Hippocampal formation (tissue), 2 donors: ENCODE measurements at places on chromosomes 12 and 14.
A peak's percentile ranks its signal among the peaks of the same experiment; 100 is the strongest.

GRCh38 chr12:38809832-38810231 lies 95.6 kb downstream of the CPNE8 start:
- DNase-seq, result no peak

GRCh38 chr12:65169320-65170208 lies at the start of gene LEMD3:
LEMD3 (plus strand) TSS chr12:65169583; CDS start chr12:65169597, 14 bp downstream.
- DNase-seq, result peak; percentile 87

DNA sequence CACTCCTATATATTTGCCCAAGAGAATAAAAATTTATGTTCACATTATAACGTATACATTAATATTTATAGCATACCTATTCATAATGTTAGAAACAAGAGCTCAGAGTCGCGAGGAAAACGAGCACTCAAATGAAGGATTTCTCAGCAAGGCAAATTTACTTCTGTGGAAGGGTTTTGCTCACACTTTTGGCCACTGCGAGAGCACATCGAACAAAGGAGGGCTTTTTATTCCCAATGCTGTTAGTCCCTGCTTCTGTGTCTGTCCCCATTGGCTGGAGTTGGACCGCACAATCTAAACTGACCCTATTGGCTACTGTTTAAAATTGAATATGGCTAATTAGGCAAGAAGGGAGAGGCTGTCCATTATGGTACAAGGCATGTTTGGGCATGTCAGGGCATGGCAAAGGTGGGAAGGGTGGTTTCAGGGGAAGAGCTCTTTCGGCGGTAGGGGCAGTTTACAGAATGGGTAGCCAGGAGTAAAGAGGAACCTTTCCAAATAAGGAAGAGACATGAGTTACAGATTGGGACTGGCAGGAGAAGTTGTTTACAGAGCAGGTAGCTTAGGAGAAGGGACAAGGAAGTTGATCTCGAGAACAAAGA lies 702.9 kb downstream of the TRHDE start:
- no peak for DNase-seq

GRCh38 chr14:72898448-72898847 lies 4.5 kb upstream of the DPF3 start:
- no peak for DNase-seq

DNA sequence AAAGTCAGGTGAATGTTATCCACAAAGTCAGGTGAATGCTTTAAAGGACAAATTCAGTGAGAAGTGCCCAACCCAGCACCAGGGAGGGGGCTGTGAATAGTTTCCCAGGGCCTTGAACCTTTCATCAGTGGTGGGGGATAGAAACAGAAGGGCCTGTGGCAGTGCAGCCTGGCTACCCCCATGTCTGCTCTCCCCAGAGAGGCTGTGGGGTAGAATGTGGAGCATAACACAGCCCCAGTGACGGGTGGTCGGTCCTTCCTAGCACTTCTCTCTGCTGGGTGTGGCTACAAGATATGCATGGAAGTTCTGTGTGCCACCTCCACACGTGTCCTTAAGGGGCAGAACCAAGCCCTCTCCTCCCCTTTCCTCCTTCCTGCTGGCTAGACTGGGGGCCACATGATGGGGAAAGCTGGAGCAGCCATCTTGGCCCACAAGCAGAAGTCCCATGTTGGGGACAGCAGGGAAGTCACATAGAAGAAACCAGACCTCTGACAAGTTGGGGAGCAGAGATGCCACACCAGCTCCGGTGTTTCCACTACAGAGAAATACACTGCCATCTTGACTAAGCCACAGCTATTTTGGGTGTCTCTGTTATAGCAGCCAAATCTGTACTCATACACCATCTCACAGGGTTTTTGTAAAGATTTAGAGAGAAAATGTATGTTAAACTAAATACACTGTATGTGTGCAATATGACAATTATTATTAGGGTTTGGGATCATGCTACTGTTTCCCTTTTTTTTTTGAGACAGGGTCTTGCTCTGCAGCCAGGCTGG lies 17.0 kb downstream of the RITA1 start:
- no peak for DNase-seq

DNA sequence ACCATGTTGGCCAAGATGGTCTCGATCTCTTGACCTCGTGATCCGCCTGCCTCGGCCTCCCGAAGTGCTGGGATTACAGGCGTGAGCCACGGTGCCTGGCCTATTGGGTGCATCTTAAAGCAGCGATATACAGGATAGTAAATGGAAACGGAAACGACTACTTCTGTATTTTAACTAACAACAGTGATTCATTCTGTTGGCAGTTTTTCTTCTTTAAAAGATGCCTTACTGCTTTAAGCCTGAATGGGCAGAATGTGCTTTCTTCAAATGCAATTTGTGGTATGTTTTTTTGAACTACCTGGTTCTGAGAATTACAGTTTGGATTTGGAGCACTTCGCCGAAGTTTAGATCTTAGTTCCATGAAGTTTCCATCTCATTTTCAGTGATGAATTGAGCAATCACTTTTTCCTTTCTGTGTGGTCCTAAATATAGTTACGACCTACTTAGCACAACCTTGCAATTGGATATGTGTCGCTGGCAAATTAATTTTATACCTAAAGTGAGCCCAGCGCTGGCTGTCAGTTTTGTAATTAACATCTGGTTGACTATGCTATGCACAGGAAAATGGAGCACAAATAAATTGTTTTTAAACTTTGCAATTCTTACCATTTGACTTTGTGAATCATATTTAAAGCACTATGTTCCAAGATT lies 53.6 kb upstream of the EIF5 start:
- no peak for DNase-seq

GRCh38 chr12:111434680-111435338 lies 29.1 kb downstream of the SH2B3 start:
- DNase-seq, result peak; percentile 12

DNA sequence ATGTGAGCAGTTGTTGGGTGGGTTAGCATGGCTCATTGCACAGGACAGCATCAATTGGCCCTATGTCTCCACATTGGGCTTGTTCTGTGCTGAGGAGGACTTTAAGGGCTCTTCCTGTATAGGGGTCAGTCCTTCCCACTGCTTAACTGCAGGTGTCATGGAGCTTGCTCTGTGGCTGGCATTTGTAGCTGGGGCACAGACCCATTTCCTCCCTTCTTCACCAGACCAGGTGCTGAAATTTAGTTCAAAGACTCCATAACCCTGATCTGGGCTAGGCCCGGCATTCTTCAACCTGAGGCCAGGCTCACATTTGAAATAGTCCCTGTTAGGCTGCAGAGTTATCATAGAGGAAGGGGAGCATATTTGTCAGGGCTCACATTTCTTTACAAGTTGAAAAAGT lies 12.8 kb downstream of the CHST11 start:
- DNase-seq, result no peak

GRCh38 chr12:3216726-3217682 lies 139.8 kb downstream of the TSPAN9 start:
- no peak for DNase-seq

DNA sequence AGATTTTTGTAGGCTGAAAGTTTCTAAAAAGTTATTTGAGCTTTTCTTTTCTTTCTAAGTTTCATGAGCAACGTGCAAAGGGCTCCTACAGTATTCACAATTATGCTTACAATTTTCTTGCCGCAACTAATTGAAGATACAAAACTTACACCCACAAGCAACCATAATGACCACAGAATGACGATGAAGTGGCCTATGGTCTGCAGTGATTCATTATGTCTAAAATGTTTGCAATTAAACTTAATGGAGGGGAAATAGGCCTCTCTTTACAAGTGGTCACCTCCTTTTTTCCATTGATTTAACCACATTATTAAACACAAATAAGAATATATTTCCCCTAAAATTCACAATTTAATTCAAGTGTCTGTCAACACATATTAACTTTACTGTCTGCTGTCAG lies 732.6 kb upstream of the FLRT2 start:
- no peak for DNase-seq

GRCh38 chr14:104651876-104652260 lies 37.5 kb upstream of the INF2 start:
- DNase-seq, result no peak

DNA sequence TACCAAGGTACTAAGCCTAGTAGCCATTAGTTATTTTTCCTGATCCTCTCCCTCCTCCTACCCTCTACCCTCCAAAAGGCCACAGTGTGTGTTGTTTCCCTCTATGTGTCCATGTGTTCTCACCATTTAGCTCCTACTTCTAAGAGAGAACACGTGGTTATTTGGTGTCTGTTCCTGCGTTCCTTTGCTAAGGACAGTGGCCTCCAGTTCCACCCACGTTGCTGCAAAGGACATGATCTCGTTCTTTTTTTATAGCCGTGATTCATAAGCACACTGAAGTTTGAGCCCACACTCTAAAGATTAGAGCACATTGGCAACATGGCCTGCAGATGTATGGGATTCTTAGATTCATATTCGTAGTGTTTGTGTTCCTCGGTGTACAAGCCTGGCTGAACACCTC lies 8.1 kb upstream of the STX2 start:
- no peak for DNase-seq

GRCh38 chr12:32183650-32184049 lies 77.0 kb downstream of the BICD1 start:
- no peak for DNase-seq

GRCh38 chr12:1657688-1658087 lies 28.7 kb downstream of the WNT5B start:
- no peak for DNase-seq

DNA sequence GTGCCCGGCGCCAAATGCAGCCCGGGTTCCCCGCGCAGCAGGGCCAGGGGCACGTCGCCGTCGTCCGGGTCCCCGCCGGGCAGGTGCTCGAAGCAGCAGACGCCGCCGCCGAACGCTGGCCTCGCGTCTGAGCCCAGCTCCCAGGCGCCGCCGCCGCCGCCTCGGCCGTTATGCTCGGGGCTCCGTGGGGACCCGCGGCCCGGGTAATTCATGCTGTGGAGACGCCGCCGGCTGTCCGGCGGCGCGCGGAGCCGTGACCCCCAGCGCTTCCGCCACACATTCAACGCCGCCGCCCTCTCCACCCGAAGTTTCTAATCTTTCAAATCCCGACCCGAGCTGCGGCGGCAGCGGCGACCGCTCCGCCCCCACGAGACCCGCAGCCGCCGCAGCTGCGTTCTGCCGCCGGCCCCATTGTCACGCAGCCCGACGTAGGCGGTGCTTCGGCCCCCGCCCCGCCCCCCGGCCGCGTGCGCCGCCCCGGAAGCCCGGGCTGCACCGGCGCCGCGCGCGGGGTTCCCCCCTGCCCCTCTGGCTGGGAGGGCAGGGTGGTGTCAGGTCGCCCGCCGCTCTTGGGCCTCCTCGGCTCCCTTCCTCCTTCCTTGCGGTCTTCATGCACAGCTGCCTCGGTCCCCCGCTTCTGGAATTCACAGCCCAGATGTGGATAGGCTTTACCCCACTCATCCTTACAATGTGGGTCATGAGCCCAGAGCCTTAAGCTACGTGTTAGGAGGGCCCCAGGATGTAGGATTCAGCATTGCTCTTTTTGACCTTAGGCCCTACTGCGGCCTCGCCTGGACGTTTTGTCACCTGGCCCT lies at the start of gene DDHD1:
DDHD1 (minus strand) TSS at position 437 of the 815 bp plus-strand sequence; CDS start at position 212, 225 bp downstream.
- DNase-seq, result peak; percentile 72

GRCh38 chr12:85676816-85677749 lies 159.1 kb downstream of the RASSF9 start:
- DNase-seq, result no peak

DNA sequence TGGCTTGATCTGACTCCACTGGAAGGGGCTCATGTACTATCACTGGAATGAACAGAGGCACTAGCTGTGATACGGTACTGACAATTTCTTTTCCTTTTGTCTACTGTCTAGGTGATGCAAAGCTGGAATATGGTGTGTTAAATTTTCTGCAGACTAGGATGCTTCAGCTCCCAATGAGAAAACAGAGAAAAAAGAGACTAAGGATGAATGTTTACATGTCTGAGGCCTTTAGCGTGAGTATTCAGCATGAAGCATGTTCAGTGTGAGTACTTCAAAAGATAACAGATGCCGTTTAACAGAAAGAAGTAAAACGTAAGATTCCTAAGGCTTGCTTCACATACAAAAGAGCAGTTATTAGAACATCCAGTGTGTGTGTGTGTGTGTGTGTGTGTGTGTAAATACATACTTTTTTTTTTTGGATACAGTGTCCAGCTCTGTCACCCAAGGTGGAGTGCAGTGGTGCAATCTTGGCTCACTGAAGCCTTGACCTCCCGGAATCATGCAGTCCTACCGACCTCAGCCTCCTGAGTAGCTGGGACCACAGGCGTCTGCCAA lies 92.3 kb upstream of the FERMT2 start:
- DNase-seq, result no peak

GRCh38 chr14:106459971-106460730 lies 933.8 kb downstream of the TMEM121 start:
- DNase-seq, result no peak

GRCh38 chr14:89507926-89508460 lies 91.0 kb upstream of the FOXN3 start:
- DNase-seq, result no peak

DNA sequence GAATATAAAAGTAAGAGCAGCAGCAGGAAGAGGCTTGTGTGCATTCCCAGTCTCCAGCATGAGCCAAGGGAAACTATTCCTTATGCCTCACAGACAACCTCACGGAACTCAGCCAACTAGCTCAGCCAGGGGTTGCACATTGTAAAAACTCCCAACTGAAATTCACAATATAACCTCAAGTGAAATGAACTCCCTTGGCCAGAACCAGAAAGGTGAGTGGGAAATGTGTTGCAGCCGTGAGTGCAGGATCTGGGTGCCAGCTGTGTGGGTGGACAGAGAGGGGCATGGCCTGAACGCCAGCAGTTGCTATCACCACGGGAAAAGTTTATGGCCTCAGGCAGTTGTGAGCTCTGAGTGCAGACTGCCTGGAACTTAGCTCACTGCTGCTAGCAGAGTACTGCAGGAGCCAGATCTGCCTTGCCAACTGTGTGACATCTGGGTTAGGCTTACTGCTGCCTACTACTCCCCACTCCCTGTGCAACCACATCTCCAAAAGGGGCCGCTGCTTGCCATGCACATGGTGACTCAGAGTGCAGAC lies 2.3 kb upstream of the CLEC1A start:
- no peak for DNase-seq

DNA sequence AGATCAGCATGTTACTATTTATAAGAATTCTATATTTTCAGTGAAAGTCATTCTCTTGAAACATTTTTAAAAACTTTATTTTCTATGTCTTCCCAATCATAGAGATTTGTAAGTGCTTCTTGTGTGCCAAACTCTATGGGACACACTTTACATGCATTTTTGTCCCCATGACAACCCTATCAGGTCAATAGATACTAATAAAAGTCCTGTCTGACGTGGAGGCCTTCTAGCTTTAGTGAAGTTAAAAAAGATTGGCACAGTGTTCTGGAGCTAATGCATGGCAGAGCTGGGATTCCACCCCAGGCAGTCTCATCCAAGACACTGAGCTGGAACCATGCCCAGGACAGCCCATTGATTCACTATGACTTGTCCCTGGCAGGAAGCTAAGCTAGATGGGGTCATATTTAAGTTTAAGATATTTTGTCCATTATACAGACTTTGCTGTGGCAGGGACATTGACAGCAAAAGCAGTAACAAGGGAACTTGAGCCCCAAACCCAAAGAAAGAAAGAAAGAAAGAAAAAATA lies 28.1 kb downstream of the TTC6 start:
- DNase-seq, result no peak
